ENCODE measurements at places on chromosomes 3 and 15.

- DNase-seq, result no peak
Observed at GRCh38 chr3:181719991-181720680, 8.4 kb downstream of the SOX2 start.

- DNase-seq, result no peak
Observed at GRCh38 chr3:23444386-23444785, 241.3 kb downstream of the UBE2E2 start.

- DNase-seq, result peak; percentile 46
Observed at GRCh38 chr3:117510396-117510795, 800.8 kb downstream of the TUSC7 start.

DNA sequence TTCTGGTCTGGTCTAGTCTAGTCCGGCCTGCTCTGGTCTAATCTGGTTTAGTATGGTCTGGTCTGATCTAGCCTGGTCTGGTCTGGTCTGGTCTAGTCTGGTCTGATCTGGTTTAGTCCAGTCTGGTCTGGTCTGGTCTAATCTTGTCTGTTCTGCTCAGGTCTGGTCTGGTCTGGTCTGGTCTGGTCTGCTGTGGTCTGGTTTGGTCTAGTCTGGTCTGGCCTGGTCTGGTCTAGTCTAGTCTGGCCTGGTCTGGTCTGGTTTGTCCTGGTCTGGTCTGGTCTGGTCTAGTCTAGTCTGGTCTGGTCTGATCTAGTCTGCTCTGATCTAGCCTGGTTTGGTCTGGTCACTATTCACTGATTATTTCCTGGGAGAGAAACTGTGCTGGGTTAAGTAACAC is 84.1 kb upstream of the PRR23E start:
- no peak for DNase-seq

GRCh38 chr15:65399997-65400396 is 22.2 kb upstream of the IGDCC3 start:
- DNase-seq, result no peak

GRCh38 chr3:128794067-128794768 is 68.2 kb downstream of the RAB7A start:
- DNase-seq, result no peak

DNA sequence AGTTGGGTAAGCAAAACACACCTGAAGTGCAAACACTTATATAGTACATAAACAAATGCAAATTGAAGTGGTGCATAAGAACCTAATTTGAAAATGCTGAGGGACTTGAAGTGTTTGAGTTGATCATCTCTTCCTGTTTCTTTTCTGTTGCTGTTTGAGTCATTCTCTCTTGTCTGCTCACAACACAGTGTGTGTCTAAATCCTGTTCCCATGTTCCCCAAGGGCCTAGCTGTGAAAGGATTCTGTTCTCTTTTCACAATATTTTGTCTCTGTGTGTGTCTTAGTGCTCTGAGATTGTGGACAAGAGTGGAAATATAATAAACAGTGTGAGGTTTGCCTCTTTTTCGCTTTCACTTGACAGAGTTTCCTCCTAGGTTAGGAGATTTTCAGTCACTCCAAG is 6.1 kb downstream of the CD96 start:
- DNase-seq, result no peak

DNA sequence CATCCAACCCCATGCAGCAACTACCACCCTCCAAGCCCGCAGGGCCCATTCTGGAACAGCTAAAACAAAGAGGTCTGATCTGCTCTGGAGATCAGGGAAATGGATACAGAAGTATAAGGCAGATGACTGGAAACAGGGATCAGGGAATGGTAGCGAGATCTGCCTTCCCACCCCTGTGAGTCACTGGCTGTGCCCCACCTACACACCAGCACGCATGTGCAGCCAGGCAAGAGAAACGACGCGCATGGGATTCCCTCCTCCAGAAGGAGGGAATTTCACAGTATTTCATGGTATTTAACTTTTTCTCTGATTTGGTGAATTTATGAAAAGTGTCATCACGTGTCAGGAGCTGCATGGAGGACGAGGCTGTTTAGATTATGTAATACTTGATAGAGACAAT is 116.7 kb downstream of the ARRDC4 start:
- no peak for DNase-seq

- DNase-seq, result no peak
Observed at GRCh38 chr15:52171807-52172206, 19.4 kb downstream of the GNB5 start.

DNA sequence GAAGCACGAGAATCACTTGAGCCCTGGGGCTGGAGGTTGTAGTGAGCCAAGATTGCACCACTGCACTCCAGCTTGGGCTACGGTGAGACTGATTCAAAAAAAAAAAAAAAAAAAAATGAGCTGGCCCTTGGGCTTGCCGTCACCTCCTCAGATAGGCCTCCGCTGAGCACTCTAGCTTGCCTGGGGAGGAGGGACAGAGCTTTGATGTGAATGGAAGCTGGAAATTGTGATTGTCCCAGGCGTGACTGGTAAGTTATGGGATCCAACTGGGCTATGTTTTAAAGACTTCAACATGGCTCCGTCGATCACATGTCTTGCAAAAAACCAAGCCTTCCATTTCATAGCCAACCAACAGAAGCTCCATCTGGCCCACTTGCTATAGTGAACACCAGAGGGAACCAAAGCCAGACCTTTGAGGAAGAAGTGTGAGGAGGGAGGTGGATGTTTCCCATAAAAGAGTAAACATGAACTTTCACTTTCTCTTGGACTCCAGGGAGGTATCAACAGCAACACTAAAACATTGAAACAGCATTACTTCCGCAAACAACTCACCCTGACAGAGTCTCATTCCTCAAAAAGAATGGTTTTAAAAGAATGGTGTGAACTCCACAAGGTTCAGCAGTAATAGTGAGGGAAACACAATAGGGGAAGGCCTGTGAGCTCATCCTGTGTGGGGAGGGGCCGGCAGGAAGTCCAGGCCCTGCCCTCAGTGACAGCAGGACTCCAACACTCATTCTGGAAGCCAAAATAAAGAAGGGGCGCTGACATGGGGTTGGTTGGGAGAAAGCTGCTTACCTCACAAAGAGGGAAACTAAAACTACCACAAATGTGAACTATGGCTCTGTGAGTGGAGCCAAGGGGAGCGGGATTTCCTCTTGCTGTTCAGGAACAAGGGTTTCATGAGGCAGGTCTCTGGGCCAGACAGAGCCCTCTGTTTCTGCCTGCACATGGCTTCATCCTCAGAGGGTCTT is 59.2 kb upstream of the IL12A start:
- peak; percentile 80 for DNase-seq

- no peak for DNase-seq
Observed at GRCh38 chr3:16366581-16366980, 101.6 kb downstream of the OXNAD1 start.

- no peak for DNase-seq
Observed at GRCh38 chr15:40999190-40999589, 45.9 kb downstream of the CHAC1 start.

DNA sequence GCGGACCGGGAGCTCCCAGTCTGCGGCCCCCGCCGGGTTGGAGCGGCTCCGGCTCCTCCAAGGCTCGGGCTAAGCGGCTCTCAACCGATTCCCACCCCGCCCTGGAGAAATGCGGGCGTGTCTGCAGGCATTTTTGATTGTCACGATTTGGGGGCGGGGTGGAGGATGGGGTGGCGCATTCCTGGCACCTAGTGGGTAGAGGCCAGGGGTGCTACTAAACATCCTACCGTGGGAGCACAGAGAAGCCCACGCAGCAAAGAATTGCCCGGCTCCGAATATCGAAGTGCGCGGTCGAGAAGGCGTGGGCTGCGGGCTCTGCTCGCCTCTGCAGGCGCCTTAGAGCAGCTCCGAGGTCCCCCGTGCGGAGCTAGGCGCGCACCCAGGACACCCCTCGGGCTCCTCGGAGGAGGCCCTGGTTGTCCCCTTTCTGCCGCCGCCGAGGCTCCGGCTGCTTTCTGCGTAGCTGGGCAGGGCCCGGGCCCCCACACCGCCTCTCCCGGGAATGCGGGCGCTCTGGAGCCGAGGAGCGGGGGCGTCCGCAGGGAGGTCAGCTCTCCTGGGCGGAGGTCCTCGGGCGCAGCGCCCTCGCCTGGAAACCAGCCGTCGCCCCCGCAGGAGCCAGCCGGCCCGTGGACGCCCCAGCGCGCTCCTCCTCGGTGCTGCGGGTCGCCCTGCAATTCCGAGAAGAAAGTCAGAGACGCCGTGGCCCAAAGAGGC is 16.5 kb upstream of the LAMP3 start:
- DNase-seq, result no peak

GRCh38 chr3:82636177-82636576 is 874.7 kb upstream of the GBE1 start:
- DNase-seq, result no peak
